ENCODE measurements at places on chromosomes 1 and 21.

DNA sequence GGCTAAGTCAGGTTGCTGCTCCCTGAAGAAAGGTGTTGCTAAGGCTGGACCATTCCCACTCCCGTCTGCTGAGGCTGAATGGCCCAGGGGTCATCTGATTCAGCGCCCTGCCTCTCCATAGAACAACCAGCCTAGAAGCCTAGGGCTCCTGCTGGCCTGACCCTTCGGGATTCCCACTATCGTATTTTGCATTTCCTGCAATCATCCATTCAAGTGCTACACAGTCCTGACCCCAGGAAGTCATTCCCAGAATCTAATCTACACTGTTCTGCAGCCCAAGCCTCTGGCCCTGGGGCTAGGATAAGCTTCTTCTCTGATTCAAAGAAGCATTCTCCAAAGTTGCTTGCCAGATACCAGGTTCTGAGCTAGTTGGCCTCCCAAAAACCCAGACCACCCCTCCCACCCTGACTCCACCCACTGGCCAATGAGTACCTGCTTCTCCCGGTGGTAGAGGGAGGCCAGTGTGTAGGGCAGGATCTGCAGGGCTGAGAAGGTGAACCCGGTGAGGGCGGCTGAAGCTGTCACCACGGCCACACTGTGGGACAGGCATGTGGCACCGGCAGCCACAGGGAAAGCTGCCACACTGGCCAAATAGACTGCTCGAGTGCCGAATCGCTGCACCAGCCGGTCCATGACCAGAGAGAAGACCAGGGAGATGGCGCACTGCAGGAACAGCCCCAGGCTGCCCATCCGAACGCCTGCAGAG, 18.7 kb downstream of the SLC45A3 start:
- no peak for DNase-seq

GRCh38 chr1:167158111-167158812, 62.4 kb upstream of the POU2F1 start:
- DNase-seq: no peak

- peak; percentile 24 for DNase-seq
Observed at GRCh38 chr1:159831412-159832141, 4.9 kb downstream of the SLAMF8 start.

GRCh38 chr1:159707472-159708260, 6.7 kb downstream of the CRP start:
- no peak for DNase-seq

DNA sequence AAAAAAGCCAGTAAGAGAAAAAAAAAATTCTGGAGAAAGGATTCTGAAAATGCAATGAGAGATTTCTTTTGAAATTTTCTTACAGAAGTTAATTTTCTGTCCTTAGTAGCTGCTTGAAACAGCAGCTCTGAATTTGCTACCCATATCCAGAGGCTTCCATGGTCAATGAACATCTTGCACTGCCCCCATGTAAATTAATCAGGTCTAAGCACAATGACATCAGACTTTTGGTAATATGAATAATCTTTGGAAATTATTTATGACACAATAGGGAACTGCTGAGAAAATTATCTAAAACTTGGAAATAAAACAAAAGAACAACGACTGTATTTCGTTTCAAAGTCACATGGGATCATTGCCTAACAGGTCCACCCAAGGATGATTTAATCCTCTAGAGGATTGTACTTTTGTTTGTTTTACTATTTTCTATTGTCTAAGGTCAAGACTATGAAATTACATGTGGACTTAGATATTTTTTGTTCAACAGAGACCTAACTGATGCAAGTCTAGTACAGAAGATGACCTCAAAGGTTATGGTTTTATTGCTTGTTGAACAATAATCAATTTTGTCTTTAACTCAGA, 312.1 kb downstream of the BACH1 start:
- no peak for DNase-seq

- DNase-seq: no peak
Observed at GRCh38 chr1:222181191-222181590, 366.7 kb downstream of the HHIPL2 start.

- DNase-seq: no peak
Observed at GRCh38 chr1:213979751-213980586, 7.8 kb upstream of the PROX1 start.

- DNase-seq: no peak
Observed at GRCh38 chr1:60935599-60936110, 146.7 kb upstream of the NFIA start.

DNA sequence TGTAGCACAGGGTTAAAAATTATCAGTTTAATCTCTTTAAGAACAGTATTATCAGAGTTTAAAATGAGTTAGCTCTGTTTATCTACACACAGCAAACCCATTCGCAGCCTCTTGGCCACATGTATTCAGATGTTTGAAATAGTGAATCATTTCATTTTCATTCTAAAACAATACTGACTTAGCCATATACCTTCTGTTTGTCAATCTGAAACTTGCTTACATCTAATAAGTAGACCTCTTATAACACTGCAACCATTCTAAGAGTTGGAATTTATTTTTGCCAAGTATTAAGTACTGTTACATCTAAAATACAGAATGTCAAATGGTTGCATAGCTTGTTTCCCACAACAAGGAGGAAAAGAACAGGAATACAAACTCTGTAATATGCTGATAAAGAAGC, 25.4 kb downstream of the ANGEL2 start:
- DNase-seq: no peak

DNA sequence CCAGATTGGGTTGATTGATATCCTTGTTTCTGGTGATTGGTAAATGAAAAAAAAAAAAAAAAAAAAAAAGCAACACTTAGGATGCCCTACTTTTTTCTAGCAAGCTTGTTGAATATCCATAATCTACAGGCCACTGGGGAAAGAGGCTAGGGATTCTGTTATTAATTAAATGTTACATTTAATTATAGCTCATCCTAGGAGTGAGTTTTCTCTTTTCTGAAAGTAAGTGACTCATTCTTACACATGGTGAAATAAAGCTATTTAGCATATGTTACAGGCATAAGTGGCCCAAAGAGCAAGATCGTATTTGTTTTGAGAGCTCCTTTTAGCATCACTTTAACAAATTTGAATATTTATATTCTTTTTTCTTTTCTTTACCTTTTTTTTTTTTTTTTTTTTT, 94.5 kb downstream of the FNBP1L start:
- no peak for DNase-seq

DNA sequence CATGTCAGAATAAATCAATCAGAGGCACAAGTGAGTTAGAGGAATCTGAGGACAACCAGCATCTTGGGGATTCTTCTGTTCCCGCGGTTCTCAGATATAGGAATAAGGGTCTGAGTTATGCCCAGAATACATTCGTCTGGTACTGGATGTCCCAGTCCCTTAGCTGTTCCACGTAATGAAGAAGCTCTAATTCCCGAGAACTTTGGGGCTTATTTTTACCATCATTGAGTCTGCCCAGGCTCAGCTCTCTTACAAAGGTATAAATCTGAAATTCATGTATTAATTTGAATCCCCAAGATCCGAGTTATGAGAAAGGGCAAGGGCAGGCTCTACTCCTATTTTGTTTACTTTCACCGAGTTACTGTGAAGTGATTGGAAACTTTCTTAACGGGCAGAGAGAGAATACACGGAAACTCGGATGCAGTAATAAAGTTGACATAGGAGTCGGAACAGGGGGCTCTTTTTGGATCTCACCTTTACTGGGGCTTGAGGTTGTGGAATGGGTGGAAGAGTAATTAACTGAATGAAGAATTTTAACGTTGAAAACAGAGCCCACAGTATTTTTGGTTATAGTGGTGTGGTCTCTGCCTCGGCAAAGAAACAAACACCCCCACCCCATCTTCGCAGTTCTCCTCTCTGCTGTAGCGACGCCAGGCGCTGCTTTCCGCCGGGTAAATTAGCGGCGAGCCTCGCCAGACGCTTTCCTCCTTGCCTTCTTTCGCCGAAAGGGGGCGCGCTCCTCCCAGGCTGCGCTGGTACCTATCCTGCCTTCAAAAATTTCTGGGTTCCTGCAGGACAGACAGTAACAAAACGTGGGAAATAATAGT, 7.1 kb downstream of the PRRX1 start:
- DNase-seq: peak; percentile 36

DNA sequence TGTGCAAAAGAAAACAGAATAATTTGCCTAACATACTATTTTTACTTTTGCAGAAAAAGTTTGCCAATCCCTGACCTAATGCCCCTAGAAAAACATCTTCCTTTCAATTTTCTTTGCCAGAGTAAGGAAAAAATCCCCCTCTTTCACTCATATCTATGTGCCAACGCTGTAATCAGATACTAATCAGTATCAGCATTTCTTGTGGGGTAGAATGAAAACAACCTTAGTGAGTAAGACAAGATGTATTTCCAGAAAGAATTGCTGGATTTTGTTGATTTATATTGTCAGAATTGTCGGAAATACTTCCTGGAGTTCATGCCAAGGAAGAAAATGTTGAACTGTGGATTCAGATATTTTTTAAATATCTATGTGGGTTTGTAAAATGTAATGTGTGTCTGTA, 1893.8 kb downstream of the NCAM2 start:
- DNase-seq: no peak

DNA sequence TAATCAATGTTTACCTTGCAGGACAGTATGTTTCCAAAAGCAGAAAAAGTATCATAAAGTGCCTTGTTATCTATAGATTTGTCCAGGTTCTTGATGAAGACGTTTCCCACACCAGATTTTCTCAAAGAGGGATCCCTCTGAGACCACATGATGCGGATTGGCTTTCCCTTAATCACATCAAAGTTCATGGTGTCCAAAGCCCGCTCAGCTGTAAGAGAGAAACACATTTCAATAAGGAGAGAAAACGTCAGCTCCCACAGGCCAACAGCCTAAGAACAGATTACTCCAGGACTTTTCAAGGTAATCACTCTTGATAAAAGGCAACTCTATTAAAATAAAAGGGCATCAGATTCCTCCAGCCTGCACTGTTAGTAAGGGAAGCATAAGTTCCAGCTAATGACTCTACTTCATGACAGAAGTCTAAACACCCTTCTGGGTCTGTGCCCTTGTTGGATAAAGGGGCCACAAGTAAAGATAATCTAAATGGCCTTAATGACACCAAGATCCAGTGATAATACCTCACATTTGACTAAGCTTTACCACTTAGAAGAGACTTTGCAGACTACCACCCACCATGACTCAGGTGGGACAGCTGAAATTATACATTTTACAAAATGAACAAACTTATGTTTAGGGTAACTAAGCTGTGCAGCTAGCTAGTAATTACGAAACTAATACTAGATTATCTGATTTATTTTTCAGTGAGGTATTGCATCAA, 4.1 kb downstream of the PABPC4 start:
- DNase-seq: no peak

DNA sequence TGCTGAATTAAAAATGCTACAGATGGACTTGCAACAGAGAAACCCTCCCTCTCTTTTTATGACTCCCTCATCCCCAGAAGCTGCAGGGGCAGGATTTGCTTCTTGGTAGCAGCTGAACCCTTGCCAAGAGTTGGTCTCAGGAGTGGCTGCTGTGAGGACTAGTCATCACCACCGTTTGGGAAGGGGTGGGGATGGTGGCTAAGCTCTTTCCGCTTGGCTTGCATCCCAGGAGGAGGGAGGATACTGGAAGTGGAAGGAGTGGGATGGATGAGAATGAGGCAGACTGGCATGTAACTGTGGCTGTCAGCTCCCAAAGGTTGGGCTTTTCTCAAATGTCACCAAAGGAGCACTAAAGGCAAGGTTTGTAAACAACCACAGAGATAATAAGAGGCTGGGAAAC, 50.8 kb upstream of the COL24A1 start:
- peak; percentile 2 for DNase-seq

GRCh38 chr1:52385376-52385775, 18.8 kb downstream of the ORC1 start:
- no peak for DNase-seq

GRCh38 chr1:7539769-7540175, 231.3 kb upstream of the VAMP3 start:
- DNase-seq: no peak

DNA sequence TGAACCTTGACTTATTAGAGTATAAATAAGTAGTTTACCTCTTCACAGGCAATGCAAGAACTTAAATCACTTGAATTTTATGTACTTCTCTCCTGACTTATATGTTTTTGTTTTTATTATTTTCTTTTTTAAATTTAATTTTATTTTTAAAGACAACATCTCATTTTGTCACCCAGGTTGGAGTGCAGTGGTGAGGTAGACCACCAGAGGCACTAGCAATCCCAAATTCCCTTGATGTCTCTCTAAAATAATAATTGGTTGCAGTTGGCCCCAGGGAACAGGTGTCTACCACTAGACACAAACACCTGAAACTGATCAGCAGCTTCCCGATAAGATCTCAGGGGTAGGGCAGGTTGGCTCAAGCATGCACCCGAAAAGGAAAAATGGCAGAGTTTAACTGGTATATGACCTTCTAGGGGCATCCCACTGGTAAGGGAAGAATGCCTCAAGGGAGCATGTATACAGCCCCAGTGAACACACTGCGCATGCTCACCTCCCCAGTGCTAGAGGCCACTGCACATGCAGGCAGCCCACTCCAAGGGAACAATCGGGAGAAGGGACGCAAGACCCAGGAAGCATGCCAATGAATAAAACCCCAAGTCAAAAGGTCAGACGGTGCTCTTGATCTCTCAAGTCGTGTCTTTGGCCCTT, 14.6 kb downstream of the EXOC8 start:
- no peak for DNase-seq

DNA sequence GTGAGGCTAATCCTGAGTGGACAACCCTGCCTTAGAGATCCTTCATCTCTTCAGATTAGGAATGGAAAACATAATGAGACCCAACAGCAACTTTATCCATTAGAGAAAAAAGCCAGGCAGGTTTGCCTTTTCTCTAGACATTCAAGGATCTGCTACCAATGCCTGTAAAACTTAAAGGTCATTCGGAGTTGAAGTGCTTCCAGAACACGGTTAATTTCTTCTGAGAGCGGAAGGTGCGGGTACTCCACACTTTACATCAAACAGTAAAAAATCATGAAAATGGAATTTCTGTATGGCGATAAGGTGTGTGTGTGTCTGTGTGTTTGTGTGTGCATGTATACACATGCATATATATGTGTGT, 65.2 kb upstream of the PRKACB start:
- no peak for DNase-seq

DNA sequence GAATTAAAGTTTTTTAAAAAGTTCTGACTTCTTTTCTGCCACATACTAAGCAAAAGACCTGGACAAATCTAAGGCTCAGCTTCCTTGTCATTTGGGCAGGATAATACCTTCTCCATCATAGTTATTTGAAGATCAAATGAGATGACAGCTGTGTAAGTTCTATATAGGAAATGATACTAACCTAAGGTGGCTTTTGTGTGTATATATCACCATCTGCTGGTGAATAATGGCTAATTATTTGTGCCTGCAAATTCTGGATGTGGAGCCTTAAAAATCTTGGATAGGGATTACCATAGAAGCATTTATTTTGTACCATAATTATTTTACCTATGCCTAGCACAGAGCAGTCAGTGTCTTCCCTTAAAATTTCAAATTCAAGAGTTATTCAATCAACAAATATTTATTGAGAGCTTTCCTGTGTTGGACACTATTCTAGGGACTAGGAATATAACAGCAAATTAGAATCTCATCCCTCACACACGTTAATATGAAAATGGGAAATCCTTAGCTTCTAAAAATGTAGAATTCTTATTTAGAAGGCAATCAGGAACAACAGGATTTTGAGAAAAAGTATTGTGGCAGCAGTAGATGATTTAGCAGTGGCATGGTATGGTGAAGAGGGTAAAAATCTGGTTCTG, 89.8 kb downstream of the TMEM200B start:
- peak; percentile 45 for DNase-seq
